Osteoblast (primary cell): ENCODE measurements at places on chromosomes 7 and 10. TPM values are rescaled to one million over a fixed set of nuclear protein-coding genes. Genes with fewer than 3 reads are reported as not detected.

- peak; percentile 11 for DNase-seq
Observed at GRCh38 chr7:16446508-16446907, 19.0 kb downstream of the SOSTDC1 start.

DNA sequence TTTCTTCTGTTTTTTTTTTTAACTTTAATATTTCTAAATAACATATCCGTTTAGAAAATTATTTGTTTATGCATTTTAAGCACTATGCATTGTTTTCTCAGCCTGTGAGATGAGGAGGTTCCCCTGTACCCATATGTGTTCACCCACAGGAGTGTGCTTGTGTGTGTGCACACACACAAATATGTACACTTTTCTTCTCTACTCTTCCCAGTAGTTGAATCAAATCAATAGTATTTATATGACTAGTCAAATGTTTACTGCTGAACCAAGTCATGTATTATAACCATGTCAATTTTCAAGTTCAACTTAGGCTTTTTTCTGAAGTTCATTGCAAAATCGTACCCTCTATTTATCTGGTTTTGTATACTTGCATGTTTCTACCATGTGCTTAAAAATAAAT, 37.3 kb downstream of the HDAC9 start:
- DNase-seq = no peak

Gene ZNF467
- total RNA-seq = not detected in 2 replicates

Gene COBL
- total RNA-seq = under 0.01 TPM in 2 replicates
